ENCODE measurements at places on chromosomes 3 and 15.

DNA sequence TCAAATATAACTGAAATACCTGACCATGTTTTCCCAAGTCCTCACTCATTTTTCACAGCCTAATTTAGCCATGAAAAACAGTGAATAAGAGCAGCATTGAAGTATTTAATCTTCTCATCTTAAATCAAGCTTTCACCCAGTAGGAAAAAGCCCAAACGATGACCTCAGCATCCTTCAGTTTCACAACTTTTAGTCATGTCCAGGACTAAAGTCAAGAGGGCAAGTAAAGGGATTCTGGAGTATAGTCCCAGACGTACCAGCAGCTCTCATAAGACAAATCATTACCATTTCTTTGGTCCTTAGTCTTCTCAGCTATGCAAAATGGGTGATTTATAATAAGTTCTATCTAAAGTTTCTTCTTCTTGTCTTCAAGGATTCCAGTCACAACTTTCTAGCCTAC lies 237.3 kb downstream of the IL5RA start:
- DNase-seq, result no peak

DNA sequence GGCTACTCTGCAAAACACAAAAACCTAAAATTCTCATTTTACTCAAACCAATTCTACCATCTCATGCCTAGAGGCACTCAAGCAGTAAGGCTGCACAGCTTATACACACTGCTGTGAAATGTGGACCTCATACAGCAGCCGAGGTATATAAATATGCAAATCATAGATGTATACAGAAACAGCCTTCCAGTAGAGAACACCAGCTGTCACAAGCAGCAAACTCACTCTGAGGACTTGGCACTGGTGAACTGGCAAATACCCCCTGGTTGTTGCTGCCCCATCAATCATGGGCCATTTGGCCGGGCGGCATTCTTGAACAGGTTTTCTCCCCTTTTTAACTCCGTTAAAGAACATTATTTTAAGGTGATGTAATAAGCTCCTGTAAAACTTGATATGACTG lies 378.0 kb downstream of the LSAMP start:
- DNase-seq, result no peak

DNA sequence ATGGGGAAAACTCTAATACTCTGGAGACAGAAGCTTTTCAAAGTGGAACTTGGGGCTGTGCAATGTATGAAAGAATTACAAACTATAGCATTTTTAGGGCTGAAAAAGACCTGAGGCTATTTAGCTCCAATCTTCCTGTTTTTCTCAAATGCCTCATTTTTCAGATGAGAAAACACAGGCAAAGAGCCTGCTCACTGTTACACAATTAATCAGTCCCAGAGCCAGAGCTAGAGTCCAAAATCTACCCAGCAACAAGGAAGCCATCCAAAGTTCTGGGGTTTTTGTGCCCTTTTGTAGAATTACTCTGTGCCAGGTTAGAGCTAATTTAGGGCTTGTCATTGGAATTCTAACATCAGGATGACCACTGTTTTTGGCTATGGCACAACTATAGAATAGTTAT lies 45.5 kb downstream of the GPR149 start:
- DNase-seq, result no peak

- no peak for DNase-seq
Observed at GRCh38 chr3:101509281-101509680, 3.7 kb downstream of the SENP7 start.

DNA sequence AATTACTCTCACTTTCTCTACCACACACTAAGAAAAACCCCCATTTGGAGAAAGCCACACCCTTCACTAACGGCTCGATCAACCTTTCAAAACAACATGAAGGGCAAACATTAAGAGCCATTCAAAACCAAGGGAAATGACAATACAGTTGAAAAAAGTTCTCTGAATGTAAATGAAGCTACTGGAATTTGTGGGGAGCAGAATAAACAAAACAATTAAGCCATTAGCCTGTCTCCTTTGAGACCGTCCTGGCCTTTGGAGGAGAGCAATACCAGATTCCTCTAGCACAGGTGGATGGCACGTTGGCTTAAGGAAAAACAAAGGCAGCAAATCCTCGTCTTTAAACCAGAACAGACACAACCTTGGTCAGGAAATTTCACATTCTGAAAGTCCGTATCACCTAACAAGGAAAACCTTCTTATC lies 18.7 kb downstream of the MYO1E start:
- no peak for DNase-seq

- no peak for DNase-seq
Observed at GRCh38 chr3:29379097-29379496, 98.2 kb downstream of the RBMS3 start.

DNA sequence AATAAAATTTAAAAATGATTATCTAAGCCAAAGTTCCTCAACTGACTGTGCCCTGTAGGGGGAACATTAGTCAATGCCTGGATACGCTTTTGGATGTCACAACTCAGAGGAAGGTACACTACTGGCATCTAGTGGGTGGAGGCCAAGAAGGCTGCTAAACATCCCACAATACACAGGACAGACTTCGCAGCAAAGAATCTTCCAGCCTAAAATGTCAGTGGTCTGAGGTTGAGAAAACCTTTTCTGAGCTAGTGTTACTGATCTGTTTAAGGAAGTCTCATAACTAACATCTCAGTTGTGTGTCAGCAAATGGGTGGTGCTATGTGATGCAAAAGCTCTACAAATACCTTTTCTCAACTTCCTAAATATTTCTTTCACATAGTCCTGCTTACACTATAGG lies 20.9 kb upstream of the LDHAL6B start:
- DNase-seq, result no peak

- DNase-seq, result no peak
Observed at GRCh38 chr15:98873441-98874218, 134.0 kb downstream of the PGPEP1L start.

DNA sequence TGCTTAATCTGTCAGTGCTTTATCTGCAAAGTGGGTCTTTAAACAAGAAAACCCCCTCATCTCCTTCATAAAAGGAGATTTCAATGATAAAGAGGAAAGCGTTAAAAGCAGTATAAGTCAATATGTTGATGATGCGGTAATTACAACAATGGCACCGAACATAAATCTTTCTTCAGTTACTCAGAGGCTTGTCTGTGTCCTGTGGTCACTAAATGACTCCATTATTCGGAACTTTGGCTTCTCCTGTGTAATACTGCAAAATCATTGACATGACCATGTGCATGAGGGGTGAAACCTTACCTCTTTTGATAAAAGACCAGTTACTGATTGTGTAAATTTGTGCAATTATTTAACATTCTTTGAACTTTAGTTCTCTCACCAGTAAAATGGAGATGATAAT lies 4.8 kb upstream of the USP3 start:
- DNase-seq, result no peak

DNA sequence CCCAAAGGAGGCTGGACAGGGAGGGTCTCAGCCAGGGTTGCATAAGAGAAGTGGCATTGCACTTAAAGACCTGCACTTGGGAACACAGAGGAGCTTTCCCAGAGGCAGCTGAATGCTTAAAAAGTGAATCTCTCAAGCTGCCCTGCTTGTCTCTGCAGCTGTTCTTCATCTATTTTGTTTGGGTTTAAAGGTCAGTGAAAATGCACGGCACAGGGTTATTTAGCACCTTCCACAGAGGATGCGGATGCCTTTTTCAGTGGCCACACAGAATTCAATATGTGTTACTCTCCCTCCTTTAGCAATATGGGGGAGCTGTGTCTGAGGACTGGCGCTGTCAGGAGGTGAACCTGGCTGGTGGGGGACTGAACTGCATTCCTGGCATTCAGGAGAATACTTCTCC lies 22.7 kb upstream of the CTNNB1 start:
- DNase-seq, result no peak

DNA sequence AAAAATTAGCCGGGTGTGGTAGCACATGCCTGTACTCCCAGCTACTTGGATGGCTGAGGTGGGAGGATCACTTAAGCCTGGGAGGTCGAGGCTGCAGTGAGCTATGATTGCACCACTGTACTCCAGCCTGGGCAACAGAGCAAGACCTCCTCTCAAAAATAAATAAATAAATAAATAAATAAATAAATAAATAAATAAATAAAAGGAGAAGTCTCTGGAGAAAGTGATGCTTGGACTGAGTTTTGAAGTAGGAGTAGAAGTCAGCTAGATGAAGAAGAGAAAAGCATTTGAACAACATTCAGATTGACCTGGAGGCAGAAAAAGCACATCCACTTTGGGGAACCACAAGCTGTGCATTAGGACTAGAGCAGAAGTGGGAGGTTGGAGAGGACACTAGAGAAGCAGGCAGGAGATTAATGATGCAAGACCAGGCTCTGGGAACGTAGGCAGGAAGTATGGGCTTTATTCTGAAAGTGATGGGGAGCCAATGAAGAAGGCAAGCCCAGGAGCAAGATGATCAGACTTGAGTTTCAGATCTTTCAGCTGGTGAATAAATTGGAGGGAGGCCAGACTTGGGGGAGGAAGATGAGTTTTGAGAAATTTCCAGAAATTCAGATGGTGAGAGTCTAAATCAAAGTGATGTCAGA lies 48.7 kb downstream of the KLHL6 start:
- no peak for DNase-seq

- DNase-seq, result no peak
Observed at GRCh38 chr15:70047386-70048197, 50.1 kb downstream of the TLE3 start.

DNA sequence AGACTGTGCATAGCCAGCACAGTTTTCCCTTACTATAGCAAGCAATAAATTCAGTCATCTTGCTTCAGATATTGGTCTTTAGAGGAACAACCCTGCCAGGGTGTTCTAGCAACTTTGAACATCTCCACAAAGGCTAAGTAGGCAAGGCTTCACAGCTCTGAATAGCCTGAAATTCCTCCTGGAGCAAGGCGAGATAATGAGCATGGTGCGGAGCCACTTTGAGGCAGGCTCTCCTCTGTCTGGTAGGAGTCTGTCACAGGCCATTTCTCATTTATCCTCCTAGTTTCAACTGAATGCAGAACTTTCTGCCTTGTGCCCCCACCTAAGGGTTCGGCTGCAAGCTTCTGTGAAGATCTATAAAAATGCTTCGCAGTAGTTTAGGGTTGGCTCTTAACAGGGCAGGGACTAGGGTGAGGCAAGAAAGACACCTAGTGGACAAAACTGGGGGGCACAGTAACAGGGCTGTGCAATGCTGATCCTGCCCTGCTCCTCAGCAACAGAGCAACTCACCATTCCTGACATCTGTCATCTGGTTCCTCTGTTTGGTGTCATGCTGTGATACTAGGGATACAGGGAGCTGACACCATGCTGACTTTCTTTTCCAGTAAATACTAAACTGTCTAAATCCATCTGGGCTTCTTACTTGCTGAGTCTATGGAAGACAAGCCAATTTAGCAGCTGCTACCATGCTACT lies 16.6 kb upstream of the EHHADH start:
- DNase-seq, result no peak
